ENCODE measurements at places on chromosomes 4 and X.

DNA sequence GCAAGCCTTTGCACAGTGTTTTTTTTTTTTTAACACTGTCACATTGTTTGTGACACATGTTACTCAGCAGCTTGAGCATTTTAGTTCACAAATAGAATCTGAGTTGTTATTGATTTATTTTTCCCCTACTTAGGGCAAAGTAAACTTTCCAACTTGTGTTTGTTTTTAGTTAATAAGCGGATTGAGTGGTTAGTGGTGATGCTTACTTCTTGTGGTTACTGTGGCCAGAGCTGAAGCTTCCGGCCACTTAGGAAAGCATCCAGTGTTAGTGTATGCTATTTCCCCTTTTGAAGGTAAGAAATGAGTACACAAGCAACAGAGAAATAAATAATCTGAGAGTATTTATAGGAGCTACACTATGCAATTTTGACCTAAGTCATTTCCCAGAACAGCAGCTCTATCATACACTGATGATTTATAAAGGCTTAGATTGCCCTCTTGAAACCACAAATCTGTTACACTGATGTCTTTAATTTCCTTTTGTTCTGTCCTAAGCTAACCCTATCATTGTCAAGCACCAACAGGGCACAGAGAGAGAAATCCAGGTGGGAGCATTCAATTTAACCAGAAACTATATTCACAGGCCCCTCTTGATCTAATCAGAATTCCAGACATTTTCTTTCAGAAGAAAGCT is 2464.6 kb downstream of the PCDH7 start:
- no peak for DNase-seq

DNA sequence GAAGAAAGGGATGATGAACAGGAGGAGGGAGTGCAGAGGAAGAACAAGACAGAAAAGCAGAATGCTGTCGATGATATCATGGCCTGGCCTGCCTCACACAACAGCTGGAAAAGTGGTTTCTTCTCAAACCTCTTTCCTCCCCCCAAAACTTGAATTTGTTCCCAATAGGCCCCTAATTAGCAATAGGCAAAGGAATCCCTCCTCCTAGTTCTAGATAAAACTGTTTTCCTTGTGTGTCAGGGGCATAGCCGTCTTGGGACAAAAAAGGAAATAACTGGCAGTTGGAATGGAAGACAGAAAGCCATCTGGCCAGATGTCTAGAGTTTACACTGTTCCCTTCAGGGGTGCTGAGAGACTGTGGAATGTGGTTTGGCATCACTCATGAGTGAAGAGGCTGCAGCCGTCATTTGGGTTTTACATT is 177.8 kb upstream of the C1QTNF7 start:
- no peak for DNase-seq

DNA sequence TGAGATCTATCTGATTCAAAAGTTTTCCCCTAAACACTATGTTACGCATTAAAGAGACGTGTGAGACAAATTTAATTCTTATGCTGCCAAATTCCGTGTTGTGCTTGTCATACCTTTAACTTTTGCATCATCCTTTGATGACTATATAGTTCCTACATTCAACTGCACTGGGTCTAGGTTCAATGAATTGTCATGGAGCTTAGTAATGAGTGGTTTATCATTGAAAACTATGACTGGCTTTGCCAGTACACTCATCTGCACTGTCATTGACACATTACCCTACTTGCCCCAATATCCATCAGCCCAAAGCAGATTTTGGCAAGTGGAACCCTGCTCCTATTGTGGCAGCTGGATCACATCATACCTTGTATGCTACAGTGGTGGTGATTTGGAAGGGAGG is 882.9 kb upstream of the SLIT2 start:
- no peak for DNase-seq

DNA sequence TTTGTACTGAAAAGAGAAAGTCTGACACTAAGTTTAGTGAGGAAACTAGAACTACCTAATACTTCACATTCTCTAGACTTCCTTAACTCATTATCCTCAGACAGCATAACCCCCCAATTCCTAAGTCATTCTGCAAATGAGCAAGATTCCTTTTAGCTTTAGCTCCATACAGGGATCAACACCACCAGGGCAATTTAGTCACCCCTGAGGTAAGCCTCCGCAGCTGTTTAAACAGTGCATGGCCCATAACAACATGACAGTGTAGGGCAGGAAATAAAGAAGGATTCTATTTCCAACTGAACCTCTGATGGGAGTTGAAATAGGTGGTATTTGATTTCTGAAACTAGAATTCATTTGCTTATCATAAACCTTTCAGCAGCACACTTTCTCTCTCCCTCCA is 112.8 kb upstream of the DKK2 start:
- DNase-seq: no peak

GRCh38 chrX:30230395-30230794 is at the start of gene MAGEB3:
Gene MAGEB3, plus strand, starts transcription at chrX:30230657. Its CDS starts 5,268 bp downstream, at chrX:30235925.
- no peak for DNase-seq

DNA sequence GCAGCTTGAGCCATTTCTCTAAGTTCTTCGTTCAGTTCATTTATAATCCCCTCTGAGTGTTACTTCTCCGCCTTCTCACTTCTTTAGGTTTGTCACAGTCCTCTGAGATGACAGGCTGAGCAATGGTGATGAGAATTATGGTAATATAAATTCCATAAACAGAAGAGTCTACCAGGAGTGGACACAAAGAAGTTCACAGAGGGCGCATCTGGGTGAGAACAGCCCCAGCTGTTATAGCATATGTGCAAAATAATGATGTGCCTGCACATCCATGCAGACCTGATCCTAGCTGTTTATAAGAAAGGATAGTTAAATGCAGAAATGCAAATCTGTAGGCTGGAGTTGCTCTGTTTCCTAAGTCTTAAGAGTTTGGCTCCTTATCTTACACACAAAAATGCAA is 377.5 kb downstream of the KCNIP4 start:
- DNase-seq: no peak

GRCh38 chr4:110484029-110484428 is 8.1 kb downstream of the ENPEP start:
- DNase-seq: no peak

DNA sequence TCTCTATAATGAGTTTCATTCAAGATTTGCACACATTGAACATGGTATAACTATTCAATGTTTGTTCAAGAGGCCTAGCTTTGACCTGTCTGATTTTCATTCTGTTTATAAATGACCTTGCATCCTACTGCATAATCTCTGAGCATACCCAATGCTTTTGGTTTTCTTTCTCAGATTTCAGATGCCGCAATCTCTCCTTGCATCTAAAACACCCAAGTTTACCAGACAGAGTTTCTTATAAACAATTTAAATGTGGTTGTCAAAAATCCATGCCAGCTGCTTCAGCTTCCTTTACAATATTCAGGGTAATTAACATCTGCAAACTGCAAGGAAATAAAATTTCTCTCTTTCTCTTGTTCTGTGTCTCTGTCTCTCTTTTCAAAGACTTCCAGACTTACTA is 123.0 kb upstream of the PCDH18 start:
- DNase-seq: no peak

- no peak for DNase-seq
Measured at GRCh38 chr4:3287271-3287971, 5.4 kb upstream of the RGS12 start.

GRCh38 chr4:105002278-105002677 is 144.4 kb upstream of the TET2 start:
- no peak for DNase-seq

DNA sequence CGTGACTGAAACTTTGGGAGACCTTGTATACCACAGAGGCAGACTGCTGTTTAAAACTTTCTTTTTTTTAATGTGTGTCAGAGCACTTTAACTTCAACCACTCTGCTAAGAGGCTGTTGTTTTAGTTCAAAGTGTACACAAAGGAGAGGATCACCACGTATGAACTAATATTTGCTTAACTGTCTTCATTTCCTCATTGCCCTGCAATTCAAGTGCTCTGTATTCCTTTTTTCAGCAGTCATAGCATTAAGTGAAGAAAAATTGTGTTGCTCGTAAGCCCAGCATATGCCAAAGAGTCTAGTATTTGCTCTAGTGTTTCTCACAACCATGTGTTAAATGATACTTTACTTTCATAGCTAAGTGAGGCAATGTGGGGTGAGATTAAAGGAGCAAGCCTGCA is 63.0 kb upstream of the HHIP start:
- no peak for DNase-seq

DNA sequence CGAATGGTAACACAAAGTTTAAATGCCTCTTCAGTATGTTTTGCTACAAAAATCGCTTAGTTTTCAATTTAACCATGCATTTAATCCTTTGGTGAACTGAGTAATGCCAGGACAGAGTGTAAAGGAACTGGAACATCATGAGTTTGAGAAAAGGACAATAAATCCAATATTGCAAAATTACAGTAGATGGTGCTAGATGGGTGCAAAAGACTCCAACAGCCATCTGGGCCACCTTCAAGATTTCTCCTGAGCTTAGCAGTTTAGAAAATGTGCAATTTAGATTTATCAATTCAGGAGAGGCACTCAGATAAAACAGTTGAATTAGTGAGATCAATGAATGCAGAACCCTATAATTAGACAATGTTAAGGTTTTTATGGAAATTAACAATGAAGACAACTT is 33.2 kb upstream of the MID1IP1 start:
- no peak for DNase-seq

- no peak for DNase-seq
Measured at GRCh38 chr4:83748711-83749110, 212.8 kb downstream of the GPAT3 start.

DNA sequence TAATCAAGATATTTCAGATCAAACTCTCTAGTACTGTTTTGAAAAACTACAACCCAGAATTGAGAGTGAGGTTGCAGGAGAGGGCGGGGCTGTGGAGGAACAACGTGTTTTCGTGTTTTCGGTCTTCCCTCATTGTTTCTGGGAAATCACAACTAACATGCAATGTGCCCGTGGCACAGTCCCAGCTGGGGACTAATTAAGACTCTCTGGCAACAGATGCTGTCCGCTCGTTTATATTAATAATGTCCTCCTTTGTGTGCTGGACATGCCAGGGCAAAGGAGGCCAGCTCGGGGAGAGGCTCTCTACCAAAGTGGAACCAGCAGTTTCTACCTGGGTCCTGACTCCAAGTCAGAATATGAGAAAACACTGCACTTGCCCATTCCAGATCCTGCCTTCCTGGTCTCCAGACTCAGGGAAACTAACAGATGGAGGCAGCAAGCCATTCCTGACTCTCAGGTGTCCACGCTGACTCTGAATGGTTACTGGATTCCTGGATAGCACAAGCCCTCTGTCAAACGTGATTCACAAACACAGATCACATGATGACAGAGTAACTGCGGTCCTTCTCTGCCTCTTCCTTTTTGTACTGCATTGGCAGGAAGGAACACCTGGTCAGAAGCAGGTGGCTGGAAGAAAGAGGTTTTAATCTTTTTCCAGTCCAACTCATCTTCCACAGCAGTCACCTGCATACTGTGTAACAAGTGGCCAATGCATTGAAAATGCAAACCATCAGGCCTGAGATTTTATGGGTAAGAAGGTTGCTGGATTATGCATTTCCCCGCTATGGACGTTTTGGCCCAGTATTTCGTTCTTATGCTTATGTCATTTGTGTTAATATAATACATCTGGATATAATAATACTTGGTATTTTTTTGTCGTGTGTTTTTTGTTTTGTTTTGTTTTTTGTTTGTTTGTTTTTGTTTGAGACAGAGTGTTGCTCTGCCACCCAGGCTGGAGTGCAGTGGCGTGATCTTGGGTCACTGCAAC is 65.0 kb downstream of the COQ2 start:
- no peak for DNase-seq

- no peak for DNase-seq
Measured at GRCh38 chrX:53122013-53122412, 28.1 kb downstream of the KANTR start.

DNA sequence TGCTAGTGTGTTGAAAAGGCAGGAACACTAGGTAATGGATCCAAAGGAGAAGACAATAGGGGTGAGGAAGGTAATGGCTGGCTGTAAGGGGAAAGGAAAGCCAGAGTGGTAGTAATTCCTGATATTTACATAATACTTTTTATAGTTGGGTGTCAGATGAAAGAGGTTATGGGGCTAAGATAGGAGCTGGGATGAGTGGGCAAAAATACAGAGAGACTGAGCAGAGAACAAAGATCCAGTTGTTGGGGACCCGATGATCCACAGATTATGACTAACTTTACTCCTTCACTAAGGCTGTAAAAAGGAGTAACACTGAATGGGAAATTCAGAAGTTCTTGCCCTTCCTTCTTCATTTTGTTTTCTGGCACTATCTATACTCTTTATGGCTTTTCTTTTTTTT is 138.2 kb downstream of the KLHL13 start:
- no peak for DNase-seq

DNA sequence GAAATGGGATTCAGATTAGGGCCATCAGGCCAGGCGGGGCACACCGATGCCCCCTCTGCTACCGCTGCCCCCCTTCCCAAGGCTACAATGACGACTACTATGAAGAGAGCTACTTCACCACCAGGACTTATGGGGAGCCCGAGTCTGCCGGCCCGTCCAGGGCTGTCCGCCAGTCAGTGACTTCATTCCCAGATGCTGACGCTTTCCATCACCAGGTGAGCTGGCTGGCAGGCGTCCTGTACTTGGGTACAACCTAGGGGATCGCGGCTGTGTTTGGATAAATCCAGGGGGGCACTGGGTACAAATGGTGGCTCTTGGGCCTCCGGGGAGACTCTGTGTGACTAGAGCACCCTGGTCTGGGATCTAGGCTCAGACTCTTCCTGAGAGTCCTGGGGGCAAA is 1.1 kb downstream of the EMD start:
- no peak for DNase-seq

- DNase-seq: no peak
Measured at GRCh38 chrX:134658002-134658759, at the start of gene PLAC1. Gene PLAC1, minus strand, starts transcription at chrX:134658471. Its CDS starts 91,789 bp downstream, at chrX:134566682.
